ENCODE measurements at places on chromosomes 4 and X. TPM values are rescaled to one million over a fixed set of nuclear protein-coding genes. Genes with fewer than 3 reads are reported as not detected.

Gene DNAAF6
- 1.2 TPM for total RNA-seq

DNA sequence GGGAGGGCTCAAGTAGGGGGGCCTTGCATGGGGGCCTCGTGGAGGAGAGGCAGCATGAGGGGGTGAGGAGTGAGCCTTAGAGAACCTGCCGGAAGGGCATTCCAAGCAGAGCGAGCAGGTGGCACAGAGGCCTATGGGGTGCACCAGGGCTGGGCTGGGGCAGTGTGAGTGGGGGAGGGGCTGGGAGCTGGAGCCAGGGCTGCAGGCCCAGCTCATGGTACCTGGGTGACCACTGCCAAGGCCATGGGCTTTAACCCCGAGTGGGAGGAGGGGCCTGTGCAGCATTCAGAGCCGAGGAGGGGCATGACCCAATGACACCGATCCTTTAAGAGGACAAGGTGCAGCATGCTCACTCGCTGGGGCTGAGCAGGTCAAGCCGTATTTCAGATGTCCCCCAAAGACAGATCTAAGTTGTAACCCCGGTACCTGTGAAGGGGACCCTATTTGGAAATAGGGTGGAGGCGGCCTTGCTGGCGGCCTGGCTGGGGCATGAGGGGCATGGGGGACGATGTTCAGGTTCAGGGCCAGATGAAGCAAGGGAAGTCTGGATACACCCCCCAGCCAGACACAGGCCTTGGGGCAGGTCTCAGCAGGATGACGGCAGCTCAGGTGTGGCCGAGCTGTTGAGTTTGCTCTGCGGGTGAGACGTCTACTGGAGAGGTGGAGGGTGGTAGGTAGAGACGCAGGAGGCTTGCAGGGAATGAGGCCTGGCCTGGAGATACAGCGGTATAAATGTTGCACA is 137.0 kb downstream of the CPZ start:
- no peak overlapping the region for H3K4me3 ChIP-seq
- no peaks in the 10 kb centered on the region for H3K27me3 ChIP-seq
- peaks cover 7% of the 10 kb centered on the region for H3K36me3 ChIP-seq
- H3K27ac ChIP-seq = no peak overlapping the region

- DNase-seq = no peak
- H3K4me1 ChIP-seq = no peaks in the 10 kb centered on the region
- H3K4me3 ChIP-seq = no peak overlapping the region
- H3K27me3 ChIP-seq = peaks cover 7% of the 10 kb centered on the region
- H3K36me3 ChIP-seq = no peaks in the 10 kb centered on the region
- H3K27ac ChIP-seq = peak overlapping the region; percentile 48
Measured at GRCh38 chr4:7546809-7547367, 112.2 kb upstream of the PSAPL1 start.

Gene PIGA
- total RNA-seq = 12.8 TPM

DNA sequence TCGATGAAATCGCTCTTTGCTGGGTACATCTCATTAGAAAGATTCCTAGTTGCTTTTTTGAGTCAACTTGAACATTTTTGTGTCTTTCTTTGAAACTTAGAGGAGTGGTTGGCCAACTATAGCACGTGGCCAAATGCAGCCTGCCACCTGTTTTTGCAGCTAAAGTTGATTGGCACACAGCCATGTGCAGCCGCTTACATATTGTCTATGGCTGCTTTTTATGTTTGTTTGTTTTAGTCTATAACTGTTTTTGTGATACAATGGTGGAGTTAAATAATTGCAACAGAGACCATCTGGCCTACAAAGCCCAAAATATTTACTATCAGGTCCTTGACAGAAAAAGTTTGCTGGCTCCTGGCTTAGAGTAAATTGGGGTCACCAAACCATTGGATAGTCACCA is 86.3 kb downstream of the CLCN4 start:
- H3K27ac ChIP-seq = no peak overlapping the region
- DNase-seq = no peak
- H3K4me1 ChIP-seq = no peaks in the 10 kb centered on the region
- H3K27me3 ChIP-seq = no peaks in the 10 kb centered on the region
- no peaks in the 10 kb centered on the region for H3K36me3 ChIP-seq

Gene SH2D1A
- not detected for total RNA-seq

Gene MGST2
- 98.3 TPM for total RNA-seq

Gene CWH43
- total RNA-seq = not detected

- no peak overlapping the region for H3K27ac ChIP-seq
- H3K4me3 ChIP-seq = no peak overlapping the region
- no peaks in the 10 kb centered on the region for H3K36me3 ChIP-seq
Measured at GRCh38 chr4:152503653-152504290, 32.1 kb downstream of the FBXW7 start.

GRCh38 chrX:74421036-74421739 is at the start of gene SLC16A2:
SLC16A2 (plus strand) TSS chrX:74421493; CDS start chrX:74421638, 145 bp downstream.
- H3K36me3 ChIP-seq = no peaks in the 10 kb centered on the region
- no peaks in the 10 kb centered on the region for H3K27me3 ChIP-seq
- peak; percentile 52 for DNase-seq
- peak within 1 kb of the TSS; percentile 24 for H3K27ac ChIP-seq
- H3K4me3 ChIP-seq = peak within 1 kb of the TSS; percentile 89

All from endothelial cell (in vitro differentiated cells).